Liver (tissue), 10 donors: ENCODE measurements at places on chromosomes 1 and 21. TPM values are rescaled to one million over a fixed set of nuclear protein-coding genes. Genes with fewer than 3 reads are reported as not detected.

GRCh38 chr1:183806675-183807074, 1.8 kb downstream of the RGL1 start:
- no peak for DNase-seq

DNA sequence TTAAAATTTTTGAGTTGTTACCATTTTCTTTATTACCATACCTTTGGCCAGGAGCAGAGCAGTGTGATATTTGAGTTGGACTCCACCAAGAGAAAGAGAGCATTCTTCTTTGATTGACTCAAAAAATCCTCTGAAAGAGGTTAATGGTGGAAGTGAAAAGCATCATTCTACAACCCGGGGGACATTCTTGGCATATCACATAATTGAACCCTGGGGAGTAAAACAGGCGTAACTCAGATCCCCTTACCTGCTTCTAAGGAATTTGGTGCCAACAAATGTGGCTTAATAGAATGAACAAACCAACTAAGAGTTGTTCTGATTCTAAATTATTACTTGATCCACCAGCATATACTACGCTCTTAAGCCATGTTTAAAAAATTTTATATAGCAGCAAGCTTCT, 351.1 kb upstream of the DEPDC1 start:
- DNase-seq, result no peak

DNA sequence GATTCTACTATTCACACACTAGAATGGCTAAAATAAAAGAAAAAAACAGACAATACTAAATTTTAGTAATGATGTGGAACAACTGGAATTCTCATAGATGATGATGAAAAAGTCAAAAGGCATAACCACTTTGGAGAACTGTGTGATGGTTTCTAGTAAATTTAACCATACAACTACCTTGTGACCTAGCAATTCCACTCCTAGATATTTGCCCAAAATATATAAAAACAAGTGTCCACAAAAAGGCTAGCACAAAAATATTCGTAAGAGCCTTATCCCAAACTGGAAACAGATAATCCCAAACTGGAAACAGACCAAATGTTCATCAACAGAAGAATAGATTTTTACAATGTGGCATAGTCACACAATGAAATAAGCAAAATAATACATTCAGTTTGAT, 67.9 kb upstream of the PGBD5 start:
- no peak for DNase-seq

DNA sequence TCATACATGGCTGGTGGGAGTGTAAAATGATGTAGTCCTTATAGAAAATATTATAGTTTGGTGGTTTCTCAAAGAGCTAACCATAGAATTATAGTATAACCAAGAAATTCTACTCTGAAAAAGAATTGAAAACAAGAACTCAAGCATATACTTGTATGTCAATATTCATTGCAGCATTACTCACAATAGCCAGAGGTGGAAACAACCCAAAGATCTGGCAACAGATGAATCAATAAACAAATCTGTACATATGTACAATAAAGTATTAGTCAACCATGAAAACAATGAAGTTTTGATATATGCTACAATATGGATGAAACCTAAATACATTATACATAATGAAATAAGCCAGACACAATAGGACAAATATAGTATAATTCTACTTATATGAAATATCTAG, 29.7 kb downstream of the XCL1 start:
- DNase-seq, result no peak

DNA sequence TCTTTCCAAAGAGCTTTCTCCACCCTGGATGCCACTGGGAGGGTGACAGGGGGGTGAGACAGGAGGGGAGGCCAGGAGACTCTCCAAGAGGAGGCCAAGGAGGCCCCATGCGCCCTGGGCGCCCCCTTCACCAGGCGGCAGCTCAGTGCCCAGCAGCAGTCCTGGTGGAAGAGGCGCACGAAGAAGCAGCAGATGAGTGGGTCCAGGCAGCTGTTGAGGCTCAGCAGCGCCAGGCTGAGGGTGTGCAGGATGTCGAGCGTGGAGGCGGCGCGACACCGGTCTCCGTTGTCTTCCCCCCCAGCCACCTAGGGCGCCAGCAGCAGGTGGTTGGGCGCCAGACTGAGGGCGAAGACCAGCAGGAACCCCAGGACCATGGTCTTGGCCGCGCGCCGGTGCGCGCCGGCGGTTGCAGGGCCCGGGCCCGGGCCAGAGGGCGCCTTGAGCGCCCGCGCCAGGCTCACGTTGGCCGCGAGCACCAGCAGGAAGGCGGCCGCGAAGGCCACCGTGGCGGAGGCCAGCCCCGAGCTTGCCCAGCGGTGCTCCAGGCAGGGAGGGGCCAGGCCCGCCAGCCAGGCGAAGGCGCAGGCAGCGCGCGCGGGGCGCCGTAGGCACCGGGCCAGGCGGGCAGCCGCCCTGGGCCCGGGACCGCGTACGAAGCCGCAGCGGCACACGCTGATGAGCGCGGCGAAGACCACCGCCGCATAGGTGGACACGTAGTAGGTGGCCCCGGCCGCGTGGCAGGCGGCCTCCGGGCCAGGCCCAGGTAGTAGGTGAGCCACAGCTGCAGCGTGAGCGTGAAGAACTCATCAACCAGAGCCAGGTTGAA, 8.6 kb downstream of the TMEM35B start:
- DNase-seq, result no peak

Gene S100A2
- polyA plus RNA-seq, result 0.67 TPM
